ENCODE measurements at places on chromosomes 5 and 9.

DNA sequence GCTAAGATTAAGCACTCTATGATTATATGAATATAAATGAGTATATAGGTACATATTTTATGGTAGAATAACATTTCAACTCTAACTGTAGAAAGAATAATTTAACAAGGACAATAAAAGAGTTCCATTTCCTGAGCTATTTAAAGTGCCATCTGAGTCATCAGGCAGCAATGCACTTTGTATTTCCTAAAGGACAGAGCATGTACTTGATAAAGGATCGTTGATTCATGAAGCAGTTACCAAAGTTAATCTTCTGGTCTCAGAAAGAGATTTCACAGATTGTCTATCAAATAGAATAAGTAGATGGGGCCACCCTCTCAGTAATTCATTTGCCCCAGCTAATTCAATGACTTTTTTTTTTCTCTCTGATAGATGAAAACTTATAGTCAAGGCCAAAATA is 747.8 kb downstream of the CDH18 start:
- DNase-seq, result no peak

- no peak for DNase-seq
Measured at GRCh38 chr9:137217276-137218211, 4.5 kb downstream of the RNF208 start.

DNA sequence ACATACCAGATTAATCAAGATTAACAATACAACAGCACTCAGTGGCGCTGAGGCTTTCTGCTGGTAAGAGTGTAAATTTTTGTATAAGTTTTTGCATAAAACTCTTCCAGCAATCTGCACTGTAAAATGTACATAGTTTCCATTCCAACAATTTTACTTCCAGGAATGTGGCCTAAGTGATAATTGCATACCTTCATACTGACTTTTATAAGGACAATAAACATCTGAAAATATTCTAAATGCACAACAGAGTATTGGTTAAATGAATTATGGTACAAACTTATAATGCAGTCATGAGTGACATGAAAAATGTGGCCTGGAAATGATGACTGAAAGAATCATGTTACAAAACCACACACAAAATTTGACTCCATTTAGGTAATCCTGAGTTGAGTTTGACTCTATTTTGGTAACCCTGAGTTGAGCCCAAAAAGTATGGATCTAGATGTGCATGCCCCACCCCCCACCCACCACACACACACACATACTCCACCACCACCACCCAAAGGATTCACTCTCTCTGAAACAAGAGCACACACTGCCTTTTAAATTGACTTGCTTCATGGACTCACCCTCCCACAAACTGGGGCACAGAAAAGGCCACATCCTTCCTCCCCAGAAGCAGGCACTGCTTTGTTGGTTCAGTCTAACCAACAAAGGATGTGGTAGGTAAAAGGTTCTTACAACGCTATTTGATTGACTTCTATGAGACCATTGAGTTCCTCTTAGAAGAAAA is 137.6 kb downstream of the SUSD1 start:
- peak; percentile 94 for DNase-seq

DNA sequence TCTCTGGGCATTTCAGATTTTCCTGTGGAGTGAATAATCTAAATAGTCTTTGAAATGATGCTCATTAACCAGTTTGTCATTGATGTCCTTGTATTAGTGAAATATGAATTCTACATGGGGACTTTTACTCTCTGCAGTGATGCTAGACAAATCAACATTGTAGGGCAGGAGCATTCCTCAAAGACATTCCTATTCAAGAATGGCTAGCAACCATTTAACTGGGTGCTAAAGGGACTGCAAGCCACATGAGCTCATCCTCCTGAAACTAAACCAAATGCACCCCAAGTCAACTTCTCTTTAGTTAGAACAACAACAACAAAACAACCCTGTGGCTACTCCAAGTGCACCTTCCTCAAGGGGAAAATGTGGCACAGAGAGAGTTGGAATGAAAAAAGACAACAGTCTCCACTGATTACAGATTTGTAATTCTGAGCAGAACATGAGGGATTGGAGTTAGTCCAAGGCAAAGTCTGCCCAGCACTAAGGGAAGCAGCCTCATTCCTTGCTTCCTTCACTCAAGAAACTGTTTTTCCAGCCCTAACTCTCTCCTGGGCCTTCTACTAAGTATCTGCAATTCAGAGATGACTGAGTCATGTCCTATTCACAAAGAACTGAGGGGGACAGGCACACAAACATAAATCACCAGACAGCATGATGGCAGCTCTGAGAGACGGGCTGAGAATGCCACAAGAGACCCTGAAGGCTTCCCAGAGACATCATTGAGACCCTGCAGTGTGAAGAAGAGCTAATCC is 82.0 kb upstream of the WWC1 start:
- no peak for DNase-seq

DNA sequence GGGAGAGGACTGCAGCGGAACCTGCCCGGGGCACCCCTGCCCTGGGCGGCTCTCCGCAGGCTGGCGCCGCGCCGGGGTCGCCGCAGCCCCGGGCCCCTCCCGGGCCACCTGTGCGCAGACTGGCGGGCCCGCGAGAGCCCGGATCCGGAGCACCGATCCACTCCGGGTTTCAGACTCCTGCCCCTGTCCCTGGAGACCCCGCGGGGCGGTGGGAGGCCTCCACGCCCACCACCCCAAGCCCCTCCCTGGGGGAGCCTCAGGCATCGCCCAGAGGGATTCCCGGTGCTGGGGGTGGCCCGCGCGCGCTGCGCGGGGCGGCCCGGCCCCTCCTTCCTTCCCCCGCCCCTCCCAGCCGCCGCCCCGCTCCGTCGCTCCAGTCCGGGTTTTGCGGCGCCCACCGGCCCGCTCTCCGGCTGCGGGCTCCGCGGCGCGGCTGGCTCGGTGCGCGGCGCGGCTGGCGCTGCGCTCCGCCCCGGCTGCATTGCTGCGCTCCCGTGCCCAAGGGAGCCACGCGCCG is at the start of gene UNC5A:
Gene UNC5A (plus strand): TSS at position 479 of the 517 bp plus-strand sequence. CDS start 192 bp downstream, outside the sequence.
- peak; percentile 49 for DNase-seq

DNA sequence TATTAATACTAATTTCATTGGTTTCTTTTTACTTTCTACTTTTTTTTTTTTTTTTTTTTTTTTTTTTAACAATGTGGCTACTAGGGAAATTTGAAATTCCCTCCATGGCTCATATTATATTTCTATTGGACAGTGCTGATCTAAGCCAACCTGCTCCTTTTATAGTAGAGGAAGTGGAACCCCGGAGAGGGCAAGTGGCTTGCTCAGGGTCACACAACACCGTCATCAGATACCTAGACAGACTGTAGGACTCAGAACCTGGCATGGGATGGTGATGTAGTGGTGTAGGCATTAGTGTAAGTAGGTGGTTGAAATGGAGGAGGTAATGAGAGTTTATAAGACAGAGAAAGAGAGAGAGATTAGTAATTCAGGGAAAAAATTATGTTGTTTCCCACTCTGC is 10.8 kb downstream of the ZNF618 start:
- no peak for DNase-seq

DNA sequence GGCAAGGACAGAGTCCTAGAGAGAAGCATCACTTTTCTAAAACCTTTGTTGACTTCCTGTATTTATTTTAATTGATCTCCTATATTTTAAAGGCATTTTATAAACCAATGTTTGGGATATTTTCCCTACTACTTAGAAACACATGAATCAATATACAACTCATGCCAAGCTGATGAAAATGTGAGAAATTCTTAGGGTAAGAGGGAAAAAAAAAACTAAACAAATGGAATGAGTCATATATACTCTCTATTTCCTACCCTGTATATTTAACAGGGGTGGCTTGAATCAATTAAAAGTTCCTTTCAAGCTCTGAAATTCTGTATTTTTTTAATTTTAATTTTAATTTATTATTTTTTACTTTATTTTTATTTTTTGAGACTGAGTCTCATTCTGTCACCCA is 19.6 kb downstream of the BAAT start:
- no peak for DNase-seq

GRCh38 chr5:118325931-118326330 is 662.4 kb downstream of the DTWD2 start:
- no peak for DNase-seq

DNA sequence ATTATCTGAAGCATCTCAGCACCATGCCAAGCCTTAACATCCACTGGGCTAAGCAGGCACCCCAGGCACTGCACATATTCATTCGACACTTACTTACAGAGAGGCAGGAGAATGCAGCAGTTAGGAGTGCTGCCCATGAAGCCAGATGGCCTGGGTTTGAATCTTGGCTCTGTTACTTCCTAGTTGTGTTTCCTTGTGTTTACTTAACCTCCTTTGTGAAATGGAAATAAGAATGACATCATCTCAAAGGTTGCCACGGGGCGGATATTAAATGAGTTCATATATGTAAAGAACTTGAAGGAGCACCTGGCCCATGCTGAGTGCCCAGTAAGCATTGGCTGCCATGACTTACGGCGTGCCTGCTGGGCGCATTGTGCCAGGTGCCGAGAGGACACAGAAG is 565.2 kb downstream of the CDK5RAP2 start:
- DNase-seq, result no peak

DNA sequence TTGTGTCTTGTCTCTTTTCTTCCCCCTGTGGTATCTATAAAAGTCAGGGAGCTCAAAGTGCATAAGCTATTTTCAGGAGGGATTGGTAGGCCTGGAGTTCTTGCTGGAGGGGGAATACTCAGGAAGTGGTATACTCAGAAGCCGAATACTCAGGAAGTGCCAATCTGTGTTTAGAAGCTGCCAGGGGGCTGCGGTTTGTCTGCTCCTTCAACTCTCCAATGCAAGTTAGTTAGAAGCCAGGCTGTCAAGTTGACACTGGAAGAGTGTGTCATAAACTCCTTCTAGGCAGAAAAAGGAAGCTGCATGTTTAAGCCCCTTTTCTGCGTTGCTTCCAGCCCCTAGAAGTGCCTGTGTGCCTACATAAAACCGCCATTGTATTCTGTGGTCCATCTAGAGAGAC is 366.5 kb downstream of the TAF11L14 start:
- peak; percentile 81 for DNase-seq

DNA sequence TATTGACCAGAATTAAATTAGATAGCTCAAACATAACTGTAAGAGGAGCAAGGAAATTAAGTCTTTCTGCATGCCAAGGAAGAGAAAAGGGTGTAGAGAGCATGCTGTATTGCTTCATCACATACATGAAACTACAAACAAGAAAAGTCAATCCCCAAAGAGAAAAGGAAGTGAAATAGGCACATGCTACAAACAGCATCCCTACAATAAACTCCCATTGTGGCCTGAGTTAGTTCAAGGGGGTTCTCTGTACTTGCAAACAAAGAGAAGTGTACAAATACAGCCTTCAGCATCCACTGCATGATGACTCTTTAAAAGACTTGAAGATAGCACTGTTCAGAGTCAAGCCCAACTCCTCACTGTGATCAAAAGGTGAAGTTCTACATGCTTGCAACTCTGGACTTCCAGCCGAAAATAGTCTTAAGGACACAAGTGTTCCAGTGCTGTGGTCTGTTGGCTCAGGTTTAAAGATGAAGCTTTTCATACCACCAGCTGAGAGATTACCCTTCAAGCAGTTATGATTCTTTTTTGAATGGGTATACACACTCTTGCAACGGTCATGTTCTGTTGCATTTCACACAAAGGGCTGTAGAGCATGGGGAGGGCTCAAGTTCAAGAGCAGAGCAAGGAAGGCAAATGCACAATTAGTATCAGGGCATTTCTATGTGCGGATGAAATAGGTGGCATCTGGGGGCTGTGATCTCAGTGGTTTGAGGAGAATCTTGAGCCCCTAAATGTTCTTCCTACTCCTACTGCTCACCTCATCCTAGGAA is 534.5 kb downstream of the EBF1 start:
- DNase-seq, result no peak

- no peak for DNase-seq
Measured at GRCh38 chr5:150143350-150144245, 12.0 kb downstream of the PDGFRB start.

DNA sequence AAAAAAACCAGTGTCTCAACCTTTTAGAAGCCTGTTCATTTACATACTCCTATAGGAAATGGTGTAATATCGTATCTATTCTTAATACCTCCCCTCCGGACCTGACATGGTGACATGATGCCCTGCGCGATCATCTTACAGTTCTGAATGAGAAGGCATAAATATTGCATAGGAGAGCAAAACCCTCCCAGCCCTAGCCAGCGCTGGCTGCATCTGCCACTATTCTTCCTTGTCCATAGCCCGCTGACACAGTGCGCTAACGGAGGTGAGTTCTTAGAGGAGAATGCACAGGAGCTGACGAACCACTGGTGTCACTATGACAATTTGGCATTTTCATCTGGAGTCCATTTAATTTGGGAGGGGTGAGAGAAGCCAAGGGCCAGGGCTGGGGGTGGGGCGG is 290.1 kb downstream of the EFNA5 start:
- no peak for DNase-seq

DNA sequence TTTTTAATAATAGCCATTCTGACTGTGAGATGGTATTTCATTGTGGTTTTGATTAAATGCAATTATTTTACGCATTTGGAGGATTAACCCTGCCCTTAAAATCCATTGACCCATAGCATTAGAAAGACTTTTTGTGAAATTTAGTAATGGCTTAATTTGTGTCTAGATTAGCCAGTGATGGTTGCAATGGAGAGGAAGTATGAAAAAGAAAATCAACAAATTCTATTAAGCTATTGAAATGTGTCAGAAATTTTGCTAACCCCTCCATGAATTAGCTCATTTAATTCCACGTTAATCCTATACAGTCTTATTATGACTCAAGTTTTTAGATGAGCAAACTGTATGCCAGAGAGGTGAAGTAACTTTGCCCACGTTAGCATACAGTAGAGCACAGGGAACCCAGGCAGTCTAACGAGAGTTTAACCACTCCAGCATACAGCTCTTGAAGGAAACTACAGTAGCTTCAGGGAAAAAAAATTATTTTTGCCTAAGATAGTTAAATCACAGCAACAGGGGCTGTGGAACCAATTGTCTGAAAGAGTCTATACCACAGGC is 158.2 kb upstream of the PPP2R2B start:
- DNase-seq, result no peak

DNA sequence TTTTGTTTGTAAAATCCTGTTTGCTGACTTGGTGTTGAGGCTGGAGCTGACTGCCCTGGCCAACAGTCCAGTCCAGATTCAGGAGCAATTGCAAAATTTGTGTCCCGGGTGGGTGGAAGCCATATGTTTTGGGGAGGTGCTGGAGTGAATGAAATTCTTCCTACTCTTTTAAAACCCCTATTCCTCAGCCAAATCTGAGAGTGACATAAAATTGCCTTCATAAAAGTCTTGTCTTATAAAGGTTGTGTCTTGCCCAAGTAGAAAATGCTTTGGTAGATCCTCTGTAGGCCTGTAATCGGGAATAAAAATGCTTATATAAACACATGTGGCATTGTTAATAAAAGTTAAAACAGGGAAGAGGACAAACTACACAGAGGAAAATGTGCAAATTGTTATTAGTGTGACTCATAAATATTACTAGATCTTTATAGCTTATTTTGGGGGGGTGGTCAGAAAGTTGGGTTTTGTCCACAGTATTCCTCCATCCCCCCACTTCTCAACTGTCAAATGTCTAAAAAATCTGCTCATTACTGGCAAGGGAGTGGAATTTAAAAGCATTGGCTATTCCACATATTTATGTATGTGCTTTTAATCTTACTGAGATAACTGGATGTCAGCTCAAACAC is 45.6 kb downstream of the NNT start:
- DNase-seq, result no peak

DNA sequence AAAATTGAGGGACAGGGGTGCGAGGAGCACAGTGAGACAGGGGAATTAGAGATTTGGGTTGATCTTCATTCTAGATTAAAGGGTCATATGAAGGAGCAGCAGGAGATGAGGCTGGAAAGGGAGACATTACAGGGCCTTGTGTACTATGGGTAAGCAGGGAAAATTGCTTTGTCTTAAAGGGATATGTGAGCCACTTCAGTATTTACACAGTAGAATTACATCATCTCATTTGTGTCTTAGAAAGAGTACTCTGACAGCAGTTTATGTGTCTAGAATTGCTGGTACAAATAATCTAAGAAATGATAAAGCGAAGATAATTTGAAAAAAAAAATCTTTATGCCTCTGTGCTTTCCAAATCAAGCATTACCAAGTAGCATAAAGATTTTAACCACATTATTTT is 287.0 kb upstream of the ARRDC3 start:
- no peak for DNase-seq
